ENCODE measurements at places on chromosomes 6 and 20.
A peak's percentile ranks its signal among the peaks of the same experiment; 100 is the strongest.

DNA sequence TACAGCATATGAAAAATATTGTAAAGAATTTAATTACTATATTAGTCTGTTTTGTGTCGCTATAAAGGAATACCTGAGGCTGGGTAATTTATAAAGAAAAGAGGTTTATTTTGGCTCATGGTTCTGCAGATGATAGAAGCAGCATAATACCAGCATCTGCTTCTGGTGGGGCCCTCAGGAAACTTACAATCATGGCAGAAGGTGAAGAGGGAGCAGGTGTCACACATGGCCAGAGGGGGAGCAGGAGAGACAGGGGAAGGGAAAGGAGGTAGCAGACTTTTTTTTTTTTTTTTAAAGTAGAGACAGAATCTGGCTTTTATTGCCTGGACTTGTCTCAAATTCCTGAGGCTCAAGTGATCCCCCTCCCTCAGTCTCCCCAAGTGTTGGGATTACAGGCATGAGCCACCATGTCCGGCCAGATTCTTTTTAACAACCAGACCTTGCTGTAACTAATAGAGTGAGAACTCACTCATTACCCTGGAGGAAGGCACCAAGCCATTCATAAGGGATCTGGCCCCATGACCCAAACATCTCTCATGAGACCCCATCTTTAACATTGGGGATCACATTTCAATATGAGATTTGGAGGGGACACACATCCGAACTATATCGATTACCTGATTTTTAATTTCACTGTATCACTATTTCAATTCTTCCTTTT, 64.6 kb downstream of the MAN1A1 start:
- DNase-seq, result no peak

GRCh38 chr6:124234801-124235200, 431.1 kb downstream of the NKAIN2 start:
- no peak for DNase-seq

- DNase-seq, result no peak
These were observed 27.9 kb upstream of the SGK1 start for GRCh38 chr6:134345789-134346188.

DNA sequence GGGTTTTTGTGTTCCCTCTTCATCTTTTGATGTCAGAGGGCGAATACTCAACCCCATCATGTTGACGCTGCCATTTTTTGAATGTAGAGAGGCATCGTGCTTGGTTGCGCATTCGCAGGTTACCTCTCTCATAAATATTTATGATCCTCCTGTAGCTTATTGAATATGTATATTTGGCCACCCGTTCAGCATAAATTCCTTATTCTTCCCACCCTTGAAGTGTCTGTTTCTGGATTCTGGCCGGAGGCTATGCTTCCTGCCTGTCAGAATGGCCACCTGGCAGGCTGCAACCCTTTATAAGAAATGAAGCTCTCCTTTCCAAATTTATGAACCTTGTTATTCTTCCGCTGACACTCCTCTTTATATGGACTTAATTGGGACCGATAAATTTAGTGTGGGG, 40.9 kb downstream of the FAM50B start:
- no peak for DNase-seq

DNA sequence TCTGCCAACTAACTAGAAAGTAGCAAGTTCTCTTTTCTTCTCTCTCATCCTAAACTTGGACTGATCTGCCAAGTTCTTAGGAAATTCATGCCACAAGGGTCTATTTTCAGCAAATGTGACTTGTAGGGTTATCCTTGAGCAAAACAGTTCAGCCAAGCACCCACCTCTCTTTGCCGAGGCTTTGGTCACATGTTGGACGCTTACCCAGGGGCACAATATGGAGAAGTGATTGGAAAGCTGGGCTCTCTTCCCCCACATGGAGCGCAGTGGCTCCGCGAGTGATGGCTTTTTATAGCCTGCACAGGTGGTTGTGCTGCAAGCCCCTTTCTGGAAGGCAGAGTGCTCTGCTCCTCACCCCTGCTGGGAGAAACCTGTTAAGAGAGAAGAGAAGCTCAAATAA, 47.7 kb upstream of the FNDC1 start:
- DNase-seq, result no peak

- DNase-seq, result peak; percentile 36
These were observed 176.3 kb downstream of the ADGRG6 start for GRCh38 chr6:142478117-142478516.

Measured in HS-27A (cell line).